ENCODE measurements at places on chromosomes 2 and 18. TPM values are rescaled to one million over a fixed set of nuclear protein-coding genes. Genes with fewer than 3 reads are reported as not detected.

DNA sequence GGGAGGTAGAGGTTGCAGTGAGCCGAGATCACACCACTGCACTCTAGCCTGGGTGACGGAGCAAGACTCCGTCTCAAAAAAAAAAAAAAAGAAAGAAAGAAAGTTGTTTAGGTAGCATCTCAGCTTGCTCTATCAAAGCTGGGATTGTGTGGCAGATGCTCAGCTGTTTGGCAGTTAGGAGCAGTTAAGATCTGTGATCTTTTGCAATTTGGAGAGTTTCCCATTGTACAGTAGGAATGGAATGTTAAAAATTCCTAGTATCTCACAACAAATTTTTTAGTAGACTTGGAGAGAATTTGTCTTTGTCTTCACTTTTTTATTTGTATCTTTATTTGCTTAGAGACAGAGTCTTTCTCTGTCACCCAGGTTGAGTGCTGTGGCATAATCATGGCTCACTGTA, 122.9 kb upstream of the UNC80 start:
- H3K27me3 ChIP-seq = no peaks in the 10 kb centered on the region
- no peak overlapping the region for H3K27ac ChIP-seq
- no peaks in the 10 kb centered on the region for H3K36me3 ChIP-seq
- DNase-seq = no peak

DNA sequence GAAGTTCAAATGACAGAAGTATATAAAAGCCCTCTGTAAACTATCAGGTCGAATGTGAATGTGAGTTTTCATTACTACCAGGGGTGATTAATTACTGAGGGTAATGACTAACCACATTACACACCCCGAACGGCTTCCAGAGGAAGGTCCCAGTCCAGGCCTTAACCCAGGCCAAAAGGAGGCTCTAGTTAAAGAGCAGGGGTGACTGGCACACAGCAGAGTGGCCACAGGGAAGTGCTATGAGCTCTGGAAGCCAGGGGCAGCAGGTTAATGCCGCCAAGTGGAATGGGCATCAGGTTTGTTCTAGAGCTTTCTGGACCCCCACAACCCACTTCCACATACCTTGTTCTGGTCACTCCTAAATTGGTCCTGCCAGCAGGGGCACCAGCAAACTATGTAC, 87.7 kb downstream of the BCL11A start:
- peak overlapping the region; percentile 71 for H3K27ac ChIP-seq
- no peak overlapping the region for H3K4me3 ChIP-seq
- H3K36me3 ChIP-seq = peaks cover 19% of the 10 kb centered on the region
- no peaks in the 10 kb centered on the region for H3K27me3 ChIP-seq

- no peak overlapping the region for H3K27ac ChIP-seq
- no peaks in the 10 kb centered on the region for H3K4me1 ChIP-seq
- no peaks in the 10 kb centered on the region for H3K27me3 ChIP-seq
- no peak overlapping the region for H3K4me3 ChIP-seq
These were observed 135.4 kb downstream of the PHLPP1 start for GRCh38 chr18:62850619-62851306.

GRCh38 chr18:56257205-56257604, 381.2 kb downstream of the TXNL1 start:
- no peaks in the 10 kb centered on the region for H3K4me1 ChIP-seq
- H3K36me3 ChIP-seq = no peaks in the 10 kb centered on the region
- H3K4me3 ChIP-seq = no peak overlapping the region
- no peak for DNase-seq

The TWIST2 gene
- total RNA-seq = 33.0 TPM

GRCh38 chr2:167940734-167941507, 306.5 kb downstream of the STK39 start:
- no peaks in the 10 kb centered on the region for H3K4me1 ChIP-seq
- H3K4me3 ChIP-seq = no peak overlapping the region
- H3K27ac ChIP-seq = no peak overlapping the region

GRCh38 chr2:230849633-230850357, 14.9 kb upstream of the ITM2C start:
- H3K27ac ChIP-seq = no peak overlapping the region
- DNase-seq = no peak

DNA sequence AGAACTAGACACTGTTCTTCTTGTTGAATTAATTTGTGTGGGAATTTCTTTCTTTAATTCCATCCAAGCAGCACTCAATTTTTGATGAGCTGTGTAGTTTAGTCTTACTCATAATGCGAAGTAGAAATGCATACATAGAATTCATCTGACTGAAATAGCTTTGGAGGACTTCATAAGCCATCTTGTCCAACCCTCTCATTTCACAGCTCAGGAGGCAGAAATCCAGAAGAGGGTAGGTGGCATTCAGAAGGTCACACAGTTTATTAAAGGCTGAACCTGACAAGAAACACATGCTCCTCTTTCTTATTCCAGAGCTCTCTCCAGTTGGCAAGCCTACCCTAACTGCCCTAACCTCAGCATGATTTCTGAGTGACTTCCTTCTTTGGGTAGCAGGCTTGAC, 169.2 kb upstream of the NOSTRIN start:
- peak overlapping the region; percentile 79 for H3K27ac ChIP-seq
- no peak overlapping the region for H3K4me3 ChIP-seq
- H3K36me3 ChIP-seq = no peaks in the 10 kb centered on the region

DNA sequence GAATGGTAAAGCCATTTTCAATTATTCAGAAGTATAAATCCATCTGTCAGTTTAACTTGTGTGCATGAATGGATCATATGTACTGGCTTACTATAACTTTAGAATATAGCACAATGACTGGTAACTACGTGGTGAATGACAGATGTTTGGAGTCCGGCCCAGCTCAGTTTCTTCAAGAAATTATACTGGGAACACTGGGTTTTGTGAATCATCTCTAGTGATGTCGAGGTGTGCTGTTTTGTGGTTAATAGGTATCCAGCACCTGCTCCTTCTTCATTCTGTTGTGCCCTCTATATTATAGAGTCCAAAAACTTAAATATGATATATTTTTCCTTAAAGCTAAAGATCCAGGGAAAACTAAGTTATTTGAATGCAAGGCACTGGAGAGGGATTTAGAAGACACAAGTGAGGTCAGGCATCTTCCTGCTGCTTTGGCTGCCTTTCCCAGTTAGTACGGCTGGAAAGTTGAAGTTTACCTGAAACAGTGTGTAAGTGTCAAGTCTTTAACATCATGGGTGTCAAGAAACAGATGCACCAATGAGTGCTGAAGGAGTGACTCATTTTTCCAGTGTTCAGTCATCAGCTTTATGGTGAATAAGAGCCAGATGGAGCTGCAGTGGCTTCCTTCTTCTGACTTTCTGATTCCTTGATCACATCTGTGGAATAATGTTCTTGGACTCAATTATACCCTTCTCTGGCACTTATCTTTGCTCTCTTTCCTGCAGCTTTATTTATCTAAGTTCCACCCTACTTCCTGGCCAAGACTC, 1079.5 kb upstream of the CELF4 start:
- no peaks in the 10 kb centered on the region for H3K27me3 ChIP-seq
- H3K27ac ChIP-seq = no peak overlapping the region
- no peaks in the 10 kb centered on the region for H3K4me1 ChIP-seq
- no peak overlapping the region for H3K4me3 ChIP-seq
- DNase-seq = no peak
- H3K36me3 ChIP-seq = no peaks in the 10 kb centered on the region

The PLEKHA3 gene
- 4.0 TPM for total RNA-seq

DNA sequence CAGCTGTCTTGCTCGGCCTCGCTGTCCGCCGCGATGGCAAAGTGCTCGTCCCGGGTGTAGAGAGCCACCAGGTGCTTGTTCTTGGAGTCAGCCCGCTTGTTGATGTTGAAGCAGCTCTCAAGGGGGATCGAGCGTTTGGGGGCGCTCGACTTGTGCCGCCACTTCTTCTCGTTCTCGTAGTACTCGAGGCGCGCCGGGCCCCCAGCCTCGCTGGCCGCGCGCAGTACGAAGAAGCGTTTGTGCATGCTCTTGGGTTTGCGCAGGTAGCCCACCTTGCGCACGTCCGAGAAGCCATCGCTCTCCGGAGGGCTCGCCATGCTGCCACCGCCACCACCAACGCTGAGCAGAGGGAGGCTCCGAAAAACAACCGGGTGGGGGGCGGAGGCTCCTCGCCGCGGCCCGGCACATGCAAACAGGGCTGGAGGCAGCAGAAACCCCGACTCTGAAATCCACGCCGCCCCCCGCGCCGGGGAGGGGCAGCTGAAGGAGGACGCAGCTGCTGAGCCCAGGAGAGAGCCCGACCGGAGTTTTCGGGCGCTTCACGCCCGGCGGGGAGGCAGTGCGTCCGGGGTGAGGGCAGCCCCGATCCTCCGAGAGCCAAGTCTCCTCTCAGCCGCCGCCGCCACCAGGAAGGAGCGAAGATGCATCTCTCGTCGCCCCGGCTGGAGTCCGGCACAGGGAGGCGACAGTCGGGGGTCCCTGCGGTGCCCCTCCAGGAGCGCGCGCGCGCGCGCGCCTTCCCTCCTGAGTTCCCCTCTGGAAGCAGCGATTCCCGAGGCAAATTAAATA, 1.0 kb downstream of the IRS1 start:
- H3K27ac ChIP-seq = peak overlapping the region; percentile 96
- peak overlapping the region; percentile 78 for H3K4me3 ChIP-seq
- no peak for DNase-seq
- no peaks in the 10 kb centered on the region for H3K27me3 ChIP-seq

DNA sequence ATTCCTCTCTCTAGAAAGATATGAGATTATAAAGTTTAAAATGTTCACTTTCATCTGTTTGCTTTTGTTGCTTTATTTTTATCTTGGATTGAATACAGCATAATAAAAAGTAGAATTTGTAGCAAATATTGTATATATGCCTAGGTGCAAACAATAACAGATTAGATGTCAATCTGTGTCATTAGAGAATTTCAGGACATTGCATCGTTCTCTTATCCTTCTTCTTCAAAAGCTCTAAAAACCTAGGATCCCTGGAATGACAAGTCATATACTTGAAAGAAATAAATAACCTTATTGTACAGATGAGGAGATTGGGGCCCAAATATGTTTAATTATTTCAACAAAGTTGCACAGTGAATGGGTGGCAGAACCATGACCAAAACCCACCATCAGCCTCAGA, 102.8 kb upstream of the BZW1 start:
- H3K27me3 ChIP-seq = no peaks in the 10 kb centered on the region
- H3K4me1 ChIP-seq = peaks cover 4% of the 10 kb centered on the region
- no peak overlapping the region for H3K4me3 ChIP-seq
- H3K27ac ChIP-seq = no peak overlapping the region

GRCh38 chr2:203714112-203714511, 7.7 kb downstream of the CD28 start:
- H3K36me3 ChIP-seq = no peaks in the 10 kb centered on the region
- H3K27ac ChIP-seq = no peak overlapping the region
- no peak for DNase-seq
- no peaks in the 10 kb centered on the region for H3K27me3 ChIP-seq
- H3K4me3 ChIP-seq = no peak overlapping the region
- no peaks in the 10 kb centered on the region for H3K4me1 ChIP-seq

The NOTO gene
- not detected for total RNA-seq
